ENCODE measurements at places on chromosomes 7 and 10. TPM values are rescaled to one million over a fixed set of nuclear protein-coding genes. Genes with fewer than 3 reads are reported as not detected.
A peak's percentile ranks its signal among the peaks of the same experiment; 100 is the strongest.

Gene DDC
- total RNA-seq = not detected

Gene HGF
- not detected for total RNA-seq

Gene CXCL12
- total RNA-seq = not detected

Gene CHRM2
- total RNA-seq = not detected

Gene NKX2-3
- not detected for total RNA-seq

Gene ANKRD1
- total RNA-seq = not detected

- no peak for DNase-seq
Observed at GRCh38 chr10:13615650-13616300, 29.0 kb downstream of the PRPF18 start.

- DNase-seq = no peak
Observed at GRCh38 chr10:101438881-101439391, 85.0 kb downstream of the BTRC start.

DNA sequence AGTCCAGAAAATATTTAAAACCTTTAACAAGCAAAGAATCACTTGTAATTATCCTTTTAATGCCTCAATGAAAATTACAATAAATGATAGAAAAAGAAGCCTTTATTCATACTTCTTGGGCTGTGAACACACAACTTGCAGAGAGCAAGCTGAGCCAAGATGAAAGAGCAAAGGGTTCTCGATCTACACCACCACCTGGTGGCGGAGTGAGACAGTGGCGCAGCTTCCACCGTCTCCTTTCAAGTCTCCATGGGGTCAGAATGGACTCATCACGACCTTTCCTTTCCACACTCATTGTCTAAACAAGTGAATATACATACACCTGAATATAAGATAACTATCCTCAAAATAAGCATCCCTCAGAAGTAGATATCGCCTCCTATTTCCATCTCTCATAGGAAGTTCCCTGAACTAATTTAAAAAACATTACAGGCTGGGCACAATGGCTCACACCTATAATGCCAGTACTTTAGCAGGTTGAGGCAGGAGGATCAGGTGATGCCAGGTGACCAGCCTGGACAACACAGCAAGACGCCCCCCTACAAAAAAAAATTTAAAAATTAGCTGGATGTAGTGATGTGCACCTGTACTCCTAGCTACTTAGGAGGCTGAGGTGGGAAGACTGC, 40.7 kb downstream of the ATE1 start:
- DNase-seq = peak; percentile 8

- DNase-seq = peak; percentile 18
Observed at GRCh38 chr10:79242620-79243152, 104.6 kb upstream of the PPIF start.

DNA sequence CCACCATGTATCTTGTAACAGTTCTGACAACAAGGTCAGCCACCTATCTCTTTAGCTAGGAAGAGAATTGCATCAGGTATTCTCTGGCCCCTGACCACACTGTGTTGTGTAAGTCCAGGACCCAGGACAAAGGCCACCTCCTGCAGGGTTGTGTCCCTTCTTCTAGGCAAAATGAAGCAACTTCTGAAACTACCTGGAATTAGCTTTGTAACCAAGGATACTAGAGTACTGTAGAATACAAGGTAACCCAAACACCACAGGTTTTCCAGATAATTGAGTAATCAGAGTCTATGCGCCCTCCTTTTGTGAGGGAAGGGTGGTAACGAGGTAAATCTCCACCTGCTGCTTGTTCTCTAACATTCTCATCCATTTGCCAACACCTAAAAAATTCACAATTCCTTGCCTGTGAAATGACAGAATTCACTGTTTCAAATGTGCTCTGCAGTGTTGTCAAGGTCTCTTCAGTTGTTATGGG, 51.7 kb downstream of the SGMS1 start:
- DNase-seq = no peak

GRCh38 chr7:28793381-28794085, 164.6 kb downstream of the TRIL start:
- no peak for DNase-seq

- DNase-seq = no peak
Observed at GRCh38 chr10:59258890-59259289, 82.4 kb downstream of the PHYHIPL start.

- no peak for DNase-seq
Observed at GRCh38 chr10:110723224-110723891, 79.2 kb downstream of the RBM20 start.

- no peak for DNase-seq
Observed at GRCh38 chr7:26584987-26585665, 279.3 kb downstream of the SKAP2 start.

DNA sequence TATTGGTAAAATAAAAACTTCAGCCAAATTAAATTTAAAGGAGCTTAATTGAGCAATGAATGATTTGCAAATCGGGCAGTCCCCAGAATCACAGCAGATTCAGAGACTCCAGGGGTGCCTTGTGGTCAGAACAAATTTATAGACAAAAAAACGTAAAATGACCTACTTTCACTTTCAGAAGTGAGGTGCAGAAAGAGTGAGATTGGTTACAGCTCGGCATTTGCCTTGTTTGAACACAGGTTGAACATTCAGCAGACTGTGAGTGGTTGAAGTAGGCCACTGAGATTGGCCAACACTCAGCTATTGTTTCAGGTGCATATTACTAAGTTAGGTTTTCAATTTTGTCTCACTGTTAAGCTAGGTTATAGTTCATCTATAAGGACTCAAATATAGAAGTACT, 153.4 kb downstream of the BICC1 start:
- no peak for DNase-seq

DNA sequence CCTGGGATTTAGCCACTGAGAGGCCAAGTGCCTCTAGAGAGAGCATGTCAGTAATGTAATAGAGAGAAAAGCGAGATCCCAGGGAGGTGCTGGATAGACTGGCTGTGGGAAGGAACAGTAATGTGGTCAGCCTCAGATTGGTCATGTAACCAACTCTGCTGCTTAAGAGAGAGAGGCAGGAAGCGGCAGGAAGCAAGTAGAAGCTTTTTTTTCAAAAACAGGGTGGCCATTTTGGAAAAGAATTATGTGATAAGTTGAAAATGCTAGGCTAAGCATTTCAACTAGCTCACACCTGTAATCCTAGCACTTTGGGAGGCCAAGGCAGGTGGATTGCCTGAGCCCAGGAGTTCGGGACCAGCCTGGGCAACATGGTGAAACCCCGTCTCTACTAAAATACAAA, 3.7 kb upstream of the PCOLCE start:
- no peak for DNase-seq
